Activated CD8-positive, alpha-beta memory T cell treated with anti-CD3 and anti-CD28 coated beads, Interleukin-2, amount 50 U/mL, for 48 hours (primary cell): ENCODE measurements at places on chromosomes 12 and 14.

- DNase-seq: no peak
Observed at GRCh38 chr14:43014338-43014737, 1407.7 kb downstream of the LRFN5 start.

- DNase-seq: no peak
Observed at GRCh38 chr14:74147571-74147970, 62.8 kb downstream of the LIN52 start.

DNA sequence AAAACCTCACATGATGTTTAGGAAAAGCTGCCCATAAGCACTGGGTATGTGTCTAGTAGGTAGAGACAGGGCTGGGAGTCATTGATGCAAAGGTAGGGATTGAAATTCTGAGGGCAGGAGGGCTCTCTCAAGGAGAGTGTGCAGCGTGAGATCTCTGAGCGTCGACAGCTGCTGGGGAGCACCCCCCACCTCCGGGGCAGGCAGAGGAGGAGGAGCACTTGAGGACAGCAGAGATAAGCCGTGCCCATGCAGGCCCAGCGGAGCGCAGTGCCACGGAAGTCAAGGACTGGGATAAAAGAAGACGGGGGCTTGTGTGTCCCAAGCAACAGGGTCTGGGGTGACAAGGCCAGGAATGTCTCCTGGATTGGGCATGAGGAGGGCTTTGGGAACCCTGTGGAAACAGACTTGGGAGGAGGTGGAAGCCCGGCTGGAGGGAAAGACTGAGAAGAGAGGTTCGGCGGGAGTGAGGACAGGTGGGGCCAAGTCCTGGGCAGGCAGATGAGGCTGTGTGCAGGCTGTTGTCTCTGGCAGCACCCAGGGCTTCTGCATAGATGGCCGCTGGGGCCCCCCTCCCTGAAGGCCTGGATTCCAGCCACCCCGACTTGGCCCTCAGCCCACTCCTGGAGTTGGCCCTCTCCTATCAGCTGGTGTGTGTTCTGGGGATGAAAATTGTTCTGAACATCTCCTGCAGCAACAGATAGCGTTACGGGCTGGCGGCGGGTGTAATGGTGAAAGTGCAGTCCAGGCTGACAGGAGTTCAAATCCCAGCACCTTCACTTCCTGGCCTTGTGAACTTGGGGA lies 1.9 kb downstream of the CACNA2D4 start:
- peak; percentile 42 for DNase-seq

- no peak for DNase-seq
Observed at GRCh38 chr12:5138845-5139244, 95.2 kb downstream of the KCNA5 start.

DNA sequence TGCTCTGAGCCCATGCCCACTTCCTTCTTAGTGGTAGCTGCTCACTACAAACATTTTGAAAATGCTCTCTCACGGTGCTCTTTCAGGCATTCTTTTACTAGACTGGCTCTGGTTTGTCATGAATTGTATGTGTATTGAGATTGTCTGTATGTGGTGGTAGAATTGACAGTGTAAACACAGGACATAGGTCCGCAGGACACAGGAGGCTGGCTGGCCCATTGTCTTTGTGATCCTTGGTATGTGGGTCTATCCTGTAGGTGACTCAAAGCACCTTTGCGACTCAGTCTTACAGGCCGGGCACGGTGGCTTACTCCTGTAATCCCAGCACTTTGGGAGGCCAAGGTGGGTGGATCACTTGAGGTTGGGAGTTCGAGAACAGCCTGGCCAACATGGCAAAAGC lies 250.9 kb downstream of the C12orf75 start:
- no peak for DNase-seq

DNA sequence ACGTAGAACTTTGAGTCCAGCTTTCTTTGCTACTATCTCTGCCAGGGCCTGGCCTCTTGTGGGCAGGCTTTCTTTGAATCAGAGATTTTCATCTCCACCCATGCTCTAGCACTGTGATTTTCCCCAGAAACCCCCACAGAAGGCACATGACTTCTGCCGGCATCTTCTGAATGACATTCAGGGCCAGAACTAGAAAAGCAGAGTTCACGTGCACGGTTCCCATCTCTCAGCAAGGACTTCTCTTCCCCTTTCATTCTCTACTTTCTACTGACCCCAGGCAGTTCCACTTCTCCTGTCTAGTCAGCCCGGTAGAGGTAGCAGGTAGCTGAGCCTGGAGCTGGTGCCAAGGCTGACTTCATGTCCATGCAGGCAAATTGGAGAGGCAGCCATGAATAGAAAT lies 26.9 kb downstream of the BATF start:
- DNase-seq: no peak

DNA sequence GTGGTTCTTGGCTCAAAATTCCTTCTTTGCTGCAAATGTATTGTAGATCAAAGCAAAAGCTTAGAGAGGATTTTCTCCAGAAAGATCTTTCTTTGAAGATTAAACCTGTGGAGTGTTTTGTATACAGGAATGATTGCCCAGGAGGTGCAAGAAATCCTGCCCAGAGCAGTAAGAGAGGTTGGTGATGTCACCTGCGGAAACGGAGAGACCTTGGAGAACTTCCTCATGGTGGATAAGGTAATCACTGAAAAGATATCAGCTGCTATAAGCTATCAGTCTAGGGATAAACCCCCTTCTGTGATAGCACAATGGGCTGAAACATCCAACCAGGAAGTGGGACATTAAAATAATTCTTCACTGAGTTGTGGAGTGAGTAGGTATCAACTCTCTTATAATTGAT lies 85.7 kb downstream of the MYRFL start:
- no peak for DNase-seq

DNA sequence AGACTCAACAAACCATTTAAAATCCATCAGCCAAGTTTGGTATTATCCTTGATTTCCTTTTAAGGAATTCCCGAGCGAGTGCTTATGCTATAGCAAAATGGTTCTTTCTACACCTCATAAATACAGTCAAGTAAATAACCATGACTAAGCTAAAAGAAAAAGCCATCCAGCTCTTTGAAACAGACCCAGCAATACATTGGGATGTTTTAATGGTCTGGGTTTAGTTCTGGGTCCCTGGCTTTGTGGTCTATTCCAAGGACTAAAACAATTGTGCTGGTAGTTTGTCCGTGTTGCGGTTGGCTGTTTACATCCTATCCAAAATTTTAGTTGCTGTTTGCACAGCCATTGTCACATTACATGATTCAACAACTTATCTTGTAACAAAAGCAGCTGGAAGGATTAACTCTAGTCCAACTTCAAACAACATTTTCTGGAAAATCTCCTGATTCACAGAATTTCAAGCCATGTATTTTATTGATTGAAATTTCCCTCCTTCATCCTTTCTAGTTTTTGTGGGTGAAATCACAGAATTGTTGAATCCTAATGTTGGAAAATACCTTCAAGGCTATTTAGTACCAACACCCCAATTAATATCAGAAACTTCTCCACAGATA lies 19.6 kb downstream of the KLRB1 start:
- no peak for DNase-seq

DNA sequence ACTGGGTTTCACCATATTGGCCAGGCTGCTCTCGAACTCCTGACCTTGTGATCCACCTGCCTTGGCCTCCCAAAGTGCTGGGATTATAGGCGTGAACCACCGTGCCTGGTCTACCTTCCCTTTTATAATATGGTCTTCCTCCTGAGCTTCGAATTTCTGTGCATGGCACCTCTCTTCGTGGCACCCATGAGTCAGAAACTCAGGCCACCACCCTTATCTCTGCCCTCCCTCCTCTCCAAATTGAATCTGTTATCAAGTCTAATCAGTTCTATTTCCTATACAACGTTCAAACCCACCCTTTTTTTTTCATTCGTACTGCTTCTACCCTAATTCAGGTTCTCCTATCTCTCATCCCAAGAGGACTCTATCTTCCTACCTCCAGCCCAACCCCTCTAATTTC lies 5.0 kb upstream of the TINF2 start:
- DNase-seq: no peak
